Fibroblast of pulmonary artery (primary cell): ENCODE measurements at places on chromosomes 1 and 21.

DNA sequence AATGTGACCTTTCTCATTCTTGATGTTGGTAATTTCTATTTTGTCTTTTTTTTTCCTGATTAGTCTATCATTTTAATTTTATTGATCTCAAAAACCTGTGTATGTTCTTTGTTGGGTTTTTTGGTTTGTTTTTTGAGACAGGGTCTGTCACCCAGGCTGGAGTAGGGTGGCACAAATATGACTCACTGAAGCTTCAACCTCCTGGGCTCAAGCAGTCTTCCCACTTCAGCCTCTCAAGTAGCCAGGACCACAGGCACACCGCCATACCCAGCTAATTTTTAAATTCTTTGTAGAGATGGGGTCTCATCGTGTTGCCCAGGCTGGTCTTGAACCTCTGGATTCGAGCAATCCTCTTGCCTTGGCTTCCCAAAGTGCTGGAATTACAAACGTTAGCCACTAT lies 145.2 kb downstream of the PIK3R3 start:
- DNase-seq = no peak

GRCh38 chr1:16375521-16376340 lies 8.7 kb downstream of the SZRD1 start:
- peak; percentile 90 for DNase-seq

- no peak for DNase-seq
Observed at GRCh38 chr1:197472141-197472540, 204.1 kb downstream of the CRB1 start.

DNA sequence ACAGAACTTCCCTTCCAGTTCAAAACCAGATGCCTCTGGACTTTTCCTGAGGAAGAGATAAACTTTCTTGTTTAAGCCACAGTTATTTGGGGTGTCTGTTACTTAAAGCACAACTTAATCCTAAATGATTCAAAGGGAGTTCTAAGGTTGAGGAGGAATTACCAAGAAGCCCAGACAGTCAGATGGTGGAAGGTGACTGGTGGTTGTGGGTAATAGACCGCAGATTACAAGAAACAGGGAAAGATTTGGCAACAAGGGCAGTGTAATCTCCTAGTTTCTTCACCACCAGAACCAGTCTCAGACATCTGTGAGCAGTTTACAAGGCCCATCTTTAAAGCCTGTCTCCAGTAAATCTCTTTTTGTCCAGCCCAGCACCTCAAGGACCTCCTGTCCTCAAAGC lies 130.1 kb upstream of the CTTNBP2NL start:
- DNase-seq = no peak

- no peak for DNase-seq
Observed at GRCh38 chr21:33394260-33394659, 9.0 kb upstream of the IFNGR2 start.

- DNase-seq = peak; percentile 56
Observed at GRCh38 chr1:233368106-233368788, 40.7 kb downstream of the MAP3K21 start.

DNA sequence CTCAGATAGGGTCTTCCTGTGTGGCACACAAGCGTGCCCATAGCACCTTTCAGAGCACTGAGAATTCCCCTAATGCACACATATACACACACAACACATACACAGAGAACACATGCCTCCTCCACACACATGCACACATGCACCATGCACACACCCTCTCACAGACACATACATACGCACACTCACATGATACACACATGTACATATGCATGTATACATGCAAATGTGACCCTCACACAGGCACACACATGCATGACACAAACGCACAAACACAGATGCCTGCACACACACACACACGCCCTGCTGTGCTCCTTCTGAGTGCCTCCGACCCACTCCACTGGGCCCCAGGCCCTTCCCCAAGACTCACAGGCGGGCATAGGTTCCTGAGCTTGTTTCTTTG lies 251.0 kb downstream of the PTPRU start:
- no peak for DNase-seq

- DNase-seq = no peak
Observed at GRCh38 chr1:45669859-45670655, 16.3 kb downstream of the GPBP1L1 start.

DNA sequence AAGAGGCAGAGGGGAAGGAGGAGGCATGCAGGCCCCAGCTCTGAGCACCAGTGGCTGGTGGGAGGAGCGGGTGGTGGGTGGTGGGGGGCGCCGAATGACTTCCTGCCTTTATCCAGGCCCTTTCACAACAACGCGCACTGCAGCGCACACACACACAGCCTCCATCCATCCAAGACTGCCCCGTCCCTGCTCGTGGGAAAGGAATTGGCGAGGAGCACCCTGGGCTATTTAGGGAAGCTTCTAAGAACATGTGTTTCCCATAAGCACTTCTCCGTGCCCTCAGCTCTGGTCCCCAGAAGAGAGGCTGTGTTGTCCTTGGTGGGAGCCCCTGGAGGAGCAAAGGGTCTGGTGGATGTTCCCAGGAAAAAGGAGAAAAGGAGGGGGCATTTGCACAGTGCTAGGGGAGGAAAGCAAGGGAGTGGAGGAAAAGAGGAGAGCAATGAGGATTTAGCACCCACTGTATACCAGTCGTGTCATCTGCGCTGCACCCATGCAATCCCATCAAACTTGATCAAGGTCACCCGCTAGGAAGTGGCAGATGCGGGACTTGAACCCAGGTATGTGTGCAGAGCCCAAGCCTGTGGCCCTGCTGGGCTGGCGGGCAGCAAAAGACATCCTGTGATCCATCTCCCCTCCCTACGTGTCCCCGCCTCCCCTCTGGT lies 28.1 kb downstream of the EPHA2 start:
- DNase-seq = no peak

- peak; percentile 46 for DNase-seq
Observed at GRCh38 chr21:45517249-45518065, 24.8 kb downstream of the SLC19A1 start.

DNA sequence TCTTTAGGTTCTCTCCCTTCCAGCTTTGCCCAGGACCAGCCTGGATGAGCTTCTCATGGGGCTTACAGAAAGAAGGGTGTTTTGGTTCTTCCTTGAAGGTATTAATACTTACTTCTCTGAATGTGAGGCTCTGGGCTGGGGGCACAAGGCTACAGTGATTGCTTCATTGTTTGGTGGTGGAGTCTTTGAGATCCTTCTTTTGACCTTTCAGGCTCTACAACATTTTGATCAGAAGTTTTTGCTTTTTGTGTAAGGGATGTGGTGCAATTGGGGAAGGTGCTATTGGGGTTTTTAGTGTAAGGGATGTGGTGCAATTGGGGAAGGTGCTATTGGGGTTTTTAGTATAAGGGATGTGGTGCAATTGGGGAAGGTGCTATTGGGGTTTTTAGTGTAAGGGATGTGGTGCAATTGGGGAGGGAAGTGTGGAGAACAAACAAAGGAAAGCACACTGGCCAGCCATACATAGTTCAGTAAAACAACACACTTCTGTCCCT lies 103.6 kb upstream of the IVNS1ABP start:
- DNase-seq = no peak

DNA sequence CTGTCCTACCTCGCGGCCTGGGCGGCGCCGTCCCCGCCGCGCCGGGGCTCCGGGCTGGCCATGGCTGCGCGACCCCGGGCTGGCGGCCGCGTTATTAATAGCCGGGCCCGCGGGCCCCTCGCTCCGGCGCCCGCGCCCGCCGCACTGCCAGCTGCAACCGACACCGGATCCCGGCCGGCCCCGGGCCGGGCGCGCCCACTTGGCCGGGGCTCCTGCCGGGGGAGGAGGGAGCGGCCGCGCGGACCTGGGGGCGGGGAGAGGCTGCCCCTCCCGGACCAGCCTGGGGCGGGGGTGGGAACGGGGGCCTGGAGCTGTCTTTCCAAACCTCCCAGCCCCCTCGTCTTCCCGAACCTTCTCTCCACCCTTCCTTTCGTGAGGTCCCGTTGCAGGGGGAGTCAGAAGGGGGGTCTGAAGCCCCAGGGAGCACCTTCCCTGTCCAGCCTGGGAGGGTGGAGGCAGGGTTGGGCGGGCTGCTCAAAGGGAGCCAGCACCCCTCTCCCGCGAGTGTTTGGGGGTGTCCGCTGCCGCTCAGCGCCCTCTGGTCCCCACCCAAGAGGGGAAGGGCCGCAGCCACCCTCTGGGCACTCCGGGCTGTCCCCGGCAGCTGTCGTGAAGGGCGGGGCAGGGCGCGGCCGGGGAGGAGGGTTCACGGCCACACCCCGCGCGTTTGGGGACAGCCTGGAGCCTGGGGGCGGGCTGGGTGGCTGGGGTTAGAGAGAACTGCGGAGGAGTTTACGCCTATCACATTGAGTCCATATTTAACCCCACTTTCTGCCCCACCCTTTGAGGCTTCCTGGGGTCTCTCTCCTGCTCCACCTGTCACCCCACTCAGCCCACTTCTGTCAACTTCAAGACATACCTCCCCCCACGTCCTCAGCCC lies at the start of gene SYNC:
TSS of gene SYNC (minus strand) at position 172 of the 880 bp plus-strand sequence. CDS start at position 62, 110 bp downstream.
- DNase-seq = peak; percentile 46

DNA sequence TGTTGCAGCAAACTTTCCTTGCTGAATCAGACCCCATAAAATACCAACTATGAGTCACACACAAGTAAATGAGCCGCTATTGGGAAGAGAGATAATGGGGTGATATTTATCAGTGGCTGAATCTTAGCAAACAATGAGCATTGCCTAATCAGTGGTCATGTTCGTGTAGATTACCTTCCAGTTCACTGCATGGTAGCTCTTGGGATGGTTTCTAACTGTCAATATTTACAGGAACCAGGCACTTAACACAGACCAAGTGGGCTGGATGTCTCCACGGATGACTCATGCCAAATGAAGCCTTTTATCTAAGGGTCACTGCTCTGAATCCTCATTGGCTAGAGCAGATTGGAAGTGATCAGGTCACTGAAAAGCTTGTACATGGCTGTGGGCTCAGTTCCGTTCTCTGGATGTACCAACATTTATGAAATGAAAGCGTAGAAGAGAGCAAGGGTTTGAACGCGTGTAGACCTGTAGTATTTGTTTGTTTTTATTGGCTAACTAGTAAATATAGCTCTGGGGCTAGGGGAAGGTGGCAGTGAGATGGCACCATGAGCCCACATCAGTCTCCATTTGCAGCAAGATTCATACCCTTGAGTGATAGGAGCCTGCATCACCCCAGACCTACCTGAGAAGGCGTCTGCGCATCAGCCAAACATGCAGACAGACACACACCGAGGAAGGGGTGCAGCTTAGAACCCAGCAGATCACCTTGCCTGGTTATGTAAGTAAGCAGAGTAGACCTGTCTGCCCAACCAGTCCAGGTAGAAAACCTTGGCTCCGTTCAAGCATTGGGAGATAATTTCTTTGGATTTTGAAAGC lies 153.3 kb downstream of the TOMM20 start:
- DNase-seq = peak; percentile 96

DNA sequence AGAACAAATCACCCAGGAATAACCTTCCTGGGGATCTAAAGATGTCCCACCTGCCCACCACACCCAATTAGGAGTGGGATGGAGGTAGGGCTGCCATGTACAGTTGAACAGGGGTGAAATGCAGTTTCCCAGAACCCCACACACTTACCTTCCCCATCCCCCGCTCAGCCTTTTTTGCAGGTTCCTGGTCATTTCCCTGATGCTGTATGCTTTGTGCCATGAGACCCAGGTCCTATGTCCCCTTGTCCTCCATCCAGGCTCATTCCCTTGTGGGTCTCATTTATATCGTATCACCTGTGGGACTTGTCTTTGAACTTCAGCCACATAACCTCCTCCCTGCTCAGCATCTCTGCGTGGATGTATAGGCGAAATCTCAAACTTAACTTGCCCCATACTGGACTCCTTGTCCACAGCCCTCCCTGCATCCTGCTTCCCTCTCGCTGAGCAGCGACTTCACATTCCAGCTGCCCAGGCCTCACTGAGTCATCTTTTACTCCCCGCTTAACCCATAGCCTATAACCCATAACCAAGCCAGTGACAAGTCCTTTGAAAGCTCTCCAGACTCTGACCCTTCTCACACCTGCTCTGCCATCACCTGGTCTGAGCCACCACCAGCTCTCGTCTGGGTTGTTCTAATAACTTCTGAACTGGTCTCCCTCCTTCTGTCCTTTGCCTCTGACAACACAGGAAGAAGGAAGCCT lies 4.7 kb downstream of the LDLRAD2 start:
- DNase-seq = peak; percentile 63

DNA sequence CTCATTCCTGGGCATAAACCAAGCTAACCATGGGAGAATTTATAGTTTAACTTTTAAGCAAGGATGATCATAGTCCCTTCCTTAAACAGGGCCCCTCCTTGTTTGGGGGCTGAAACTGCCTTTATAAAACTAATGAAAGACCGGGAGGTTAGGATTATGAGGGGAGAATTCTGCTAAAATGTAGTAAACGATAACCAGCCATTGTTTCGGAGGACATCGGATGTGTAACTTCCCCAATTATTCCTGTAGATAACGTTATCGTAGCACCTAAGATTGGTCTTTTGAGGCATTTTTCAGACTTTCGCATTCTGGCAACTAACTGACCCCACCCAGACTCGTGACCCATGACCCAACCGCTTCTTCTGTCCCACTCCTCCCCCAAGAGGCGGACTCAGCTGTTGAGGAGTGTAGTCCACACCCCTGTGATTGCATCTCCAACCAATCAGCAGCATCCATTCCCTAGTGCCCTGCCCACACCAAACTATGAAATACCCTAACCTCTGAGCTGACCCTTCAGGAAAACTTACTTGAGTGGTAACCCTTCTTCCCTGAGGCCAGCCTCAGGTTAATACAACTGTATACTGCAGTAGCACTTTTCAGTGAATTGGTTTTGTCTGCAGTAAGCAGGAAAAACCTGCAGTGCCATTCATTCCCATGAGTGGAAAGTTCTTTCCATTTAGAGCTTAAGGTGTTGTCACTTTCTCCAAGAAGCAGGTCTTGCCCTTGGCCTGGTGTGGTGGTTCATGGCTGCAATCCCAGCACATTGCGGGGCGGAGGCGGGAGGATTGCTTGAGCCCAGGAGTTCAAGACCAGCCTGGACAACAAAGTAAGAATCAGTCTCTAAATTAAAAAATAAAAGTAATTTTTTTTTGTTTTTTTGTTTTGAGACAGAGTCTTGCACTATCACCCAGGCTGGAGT lies 823 bp upstream of the SYF2 start:
- peak; percentile 90 for DNase-seq

DNA sequence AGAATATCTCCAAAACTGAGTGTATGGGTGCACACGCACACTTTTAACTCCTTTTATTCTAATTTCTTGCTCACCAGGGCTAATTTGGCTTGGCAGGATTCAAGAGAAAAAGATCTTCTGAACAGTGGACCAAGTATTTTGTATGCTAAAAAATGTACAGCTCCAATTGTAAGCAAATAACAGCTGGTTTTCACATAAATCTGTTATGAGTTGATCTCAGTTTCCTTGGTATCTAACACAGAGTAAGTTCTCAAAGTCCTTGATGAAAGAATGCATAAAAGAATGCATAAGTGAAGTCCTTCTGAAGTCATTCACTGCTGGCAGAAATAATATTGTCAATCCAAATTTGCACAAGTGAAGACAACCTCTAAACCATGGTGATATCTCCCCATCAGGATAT lies 213.0 kb downstream of the OMA1 start:
- DNase-seq = no peak
